ENCODE measurements at places on chromosomes 5 and 9.

DNA sequence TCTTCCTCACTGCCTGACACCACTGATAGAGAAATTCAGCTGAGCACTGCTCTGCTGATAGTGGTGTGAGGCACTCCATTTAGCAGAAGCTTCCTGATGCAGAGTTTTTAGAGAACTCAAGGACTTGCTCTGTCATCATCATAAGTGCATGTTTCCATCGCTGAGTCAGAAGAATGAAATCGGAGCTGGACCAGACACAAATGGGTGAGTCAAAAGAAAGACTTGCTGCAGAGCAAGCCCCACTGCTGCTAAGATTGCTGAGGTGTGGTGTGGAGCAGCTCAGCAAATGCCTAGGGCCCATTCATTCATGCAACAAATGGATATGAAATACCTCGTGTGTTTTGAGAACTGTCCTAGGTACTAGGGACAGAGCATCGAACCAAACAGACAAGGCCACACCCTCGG lies 410.2 kb upstream of the SLC30A5 start:
- DNase-seq = peak; percentile 59

DNA sequence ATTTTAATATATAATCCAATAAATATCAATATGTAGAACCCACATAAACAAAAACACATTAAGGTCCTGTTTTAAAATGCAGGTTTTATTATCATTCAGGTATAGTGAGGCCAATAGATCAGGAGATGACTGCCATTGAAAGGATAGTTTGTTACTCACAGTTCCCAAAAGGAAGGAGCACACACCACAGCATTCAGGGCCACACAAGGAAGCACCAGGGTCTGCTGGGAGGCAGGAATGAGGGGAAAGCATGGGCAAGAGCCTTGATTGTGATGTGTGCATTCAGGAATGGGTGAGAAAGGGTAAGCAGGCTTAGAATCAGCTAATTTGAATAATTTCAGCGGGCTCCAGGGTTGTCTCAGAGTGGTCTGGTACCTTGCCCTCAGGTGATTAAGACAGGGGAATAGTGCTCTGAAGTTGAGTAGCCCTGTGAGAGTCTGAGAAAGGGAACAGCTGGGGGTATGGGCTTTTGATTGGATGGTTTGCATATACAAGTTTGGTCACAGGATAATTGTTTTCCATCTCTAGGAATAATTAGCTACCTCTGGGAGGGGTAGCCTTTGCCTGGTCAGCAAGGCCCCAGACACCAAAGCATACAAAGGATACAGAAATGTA lies 19.8 kb upstream of the OTULIN start:
- DNase-seq = no peak

DNA sequence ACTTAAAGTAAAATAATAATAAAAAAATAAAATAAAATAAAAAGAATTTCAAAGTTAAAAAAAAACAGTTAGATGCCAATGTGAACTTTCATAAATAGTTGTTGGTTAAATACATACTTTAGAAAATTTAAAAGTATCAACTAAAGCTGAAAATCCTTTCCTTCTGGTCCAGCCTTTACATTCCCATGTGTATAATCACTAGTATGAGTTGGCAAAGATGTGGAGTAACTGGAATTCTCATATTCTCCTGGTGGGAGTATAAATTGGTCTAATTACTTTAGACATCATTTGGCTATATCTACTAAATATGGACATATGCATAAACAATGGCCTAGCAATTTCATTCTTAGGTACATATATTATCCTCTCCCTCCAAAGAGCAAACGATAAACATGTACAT lies 619.9 kb downstream of the PTPRD start:
- no peak for DNase-seq

GRCh38 chr5:154276973-154277331 lies 86.4 kb downstream of the GALNT10 start:
- DNase-seq = peak; percentile 27

DNA sequence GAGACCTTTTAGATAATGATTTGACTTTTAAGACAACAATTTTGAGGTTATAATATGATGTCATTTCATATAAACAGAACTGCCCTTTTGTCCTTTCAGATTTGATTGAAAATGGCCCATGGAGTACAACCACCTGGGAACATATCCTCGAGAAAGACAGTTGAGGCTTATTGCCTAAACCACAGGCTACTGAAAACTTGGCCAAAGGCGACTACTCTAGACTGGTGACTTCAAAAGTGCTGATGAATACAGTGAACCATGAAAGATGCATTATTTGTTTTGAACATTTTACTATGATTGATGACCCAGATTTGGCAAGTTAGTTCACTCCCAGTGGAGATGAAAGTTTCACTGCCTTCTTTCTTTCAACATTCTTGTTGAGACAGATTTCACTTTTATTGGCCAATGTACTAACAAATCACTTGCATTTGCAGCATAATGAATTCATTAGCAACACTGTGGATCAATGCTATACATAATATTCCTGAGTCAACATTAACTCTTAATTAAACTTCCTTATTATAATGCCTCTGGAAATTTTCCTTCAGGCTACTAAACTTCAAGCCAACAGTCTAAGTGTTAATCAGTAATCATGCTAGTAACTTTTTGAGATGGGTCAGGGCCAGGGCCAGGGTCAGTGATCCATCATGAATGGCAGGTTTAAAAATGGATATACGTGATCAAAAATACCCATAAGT lies 480.3 kb downstream of the RAB3C start:
- DNase-seq = no peak

GRCh38 chr9:69222970-69223369 lies 48.9 kb downstream of the TJP2 start:
- no peak for DNase-seq

DNA sequence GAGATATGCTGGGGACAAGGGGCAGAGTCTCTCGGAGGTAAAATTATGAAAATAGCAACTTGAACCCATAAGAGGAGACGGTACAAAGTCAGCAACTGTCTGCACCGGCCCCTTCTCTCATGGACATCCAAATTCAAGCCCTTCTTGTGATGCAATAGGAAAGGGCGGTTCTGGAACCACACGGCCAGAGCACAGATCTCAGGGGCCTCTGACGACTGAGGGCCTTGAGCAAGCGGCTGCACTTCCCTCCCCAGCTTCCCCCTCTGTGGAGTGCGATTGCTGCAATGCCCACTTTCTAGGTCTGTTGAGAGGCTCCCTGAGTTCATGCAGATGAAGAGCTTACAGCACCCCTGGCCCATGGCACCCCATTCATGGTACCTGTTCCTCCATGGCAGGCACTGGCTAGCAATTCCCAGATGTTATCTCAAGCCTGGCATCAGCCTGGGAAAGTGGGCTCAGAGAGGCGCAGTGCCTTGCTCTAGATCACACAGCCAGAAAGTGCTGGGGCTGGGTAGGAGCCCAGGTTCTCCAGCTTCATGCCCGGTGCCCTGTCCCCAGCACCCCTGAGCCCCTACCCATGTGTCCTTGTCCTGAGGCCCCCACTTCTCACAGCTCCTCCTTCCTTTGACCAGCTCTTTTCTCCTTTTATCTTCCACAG lies 17.7 kb upstream of the CPLX2 start:
- no peak for DNase-seq

DNA sequence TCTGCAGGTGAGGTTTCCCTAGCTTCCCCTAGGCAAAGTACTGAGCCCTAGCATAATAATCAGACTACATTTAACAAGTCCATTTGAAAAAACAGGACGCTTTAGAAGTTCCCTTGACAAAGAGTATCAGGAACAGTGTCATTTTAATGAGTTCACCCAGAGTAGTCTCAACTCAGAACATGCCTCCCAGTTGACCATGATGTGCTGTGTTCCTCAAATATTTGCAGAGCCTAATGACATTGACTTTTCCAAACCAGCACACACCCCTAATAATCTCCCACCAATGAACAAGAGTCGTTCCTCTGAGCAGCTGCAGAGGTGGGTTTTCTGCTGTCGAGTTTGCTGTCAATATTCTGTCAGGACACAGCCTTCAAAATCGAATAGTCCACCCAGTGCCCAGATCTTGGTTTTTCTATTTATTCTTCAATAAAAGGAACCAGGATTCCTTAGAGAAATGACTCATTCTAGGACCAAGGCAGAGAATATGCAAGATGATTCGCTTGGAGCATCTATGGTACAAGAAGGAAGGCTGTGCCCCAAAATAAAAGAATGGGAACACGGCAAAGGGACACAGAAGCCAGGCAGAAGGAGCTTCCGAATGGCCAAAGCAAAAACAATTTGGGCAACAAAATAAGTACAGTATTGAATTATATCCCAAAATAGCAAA lies 57.6 kb downstream of the OTULIN start:
- DNase-seq = peak; percentile 27

GRCh38 chr9:121939643-121940042 lies 153.5 kb downstream of the TTLL11 start:
- DNase-seq = no peak

DNA sequence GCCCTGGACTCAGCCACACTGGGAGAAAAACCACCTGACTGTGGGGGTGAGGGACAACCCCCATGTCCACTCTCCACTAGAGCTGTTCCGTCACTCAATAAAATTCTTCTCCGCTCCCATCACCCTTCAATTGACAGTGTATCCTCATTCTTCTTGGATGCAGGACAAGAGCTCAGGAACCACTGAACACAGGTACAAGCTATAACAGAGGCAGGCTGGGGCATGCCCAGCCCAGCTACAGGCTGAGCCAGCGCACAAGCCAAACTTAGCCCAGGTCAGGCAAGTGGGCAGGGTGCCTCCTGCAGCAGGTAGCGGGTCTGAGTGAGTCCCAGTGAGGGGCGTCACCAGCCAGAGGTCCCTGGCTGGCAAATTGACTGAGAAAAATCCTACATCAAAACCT lies 183.4 kb downstream of the HINT1 start:
- DNase-seq = no peak

GRCh38 chr5:177131019-177131320 lies 2.6 kb upstream of the NSD1 start:
- no peak for DNase-seq

GRCh38 chr9:33190021-33190705 lies 23.0 kb upstream of the B4GALT1 start:
- no peak for DNase-seq

DNA sequence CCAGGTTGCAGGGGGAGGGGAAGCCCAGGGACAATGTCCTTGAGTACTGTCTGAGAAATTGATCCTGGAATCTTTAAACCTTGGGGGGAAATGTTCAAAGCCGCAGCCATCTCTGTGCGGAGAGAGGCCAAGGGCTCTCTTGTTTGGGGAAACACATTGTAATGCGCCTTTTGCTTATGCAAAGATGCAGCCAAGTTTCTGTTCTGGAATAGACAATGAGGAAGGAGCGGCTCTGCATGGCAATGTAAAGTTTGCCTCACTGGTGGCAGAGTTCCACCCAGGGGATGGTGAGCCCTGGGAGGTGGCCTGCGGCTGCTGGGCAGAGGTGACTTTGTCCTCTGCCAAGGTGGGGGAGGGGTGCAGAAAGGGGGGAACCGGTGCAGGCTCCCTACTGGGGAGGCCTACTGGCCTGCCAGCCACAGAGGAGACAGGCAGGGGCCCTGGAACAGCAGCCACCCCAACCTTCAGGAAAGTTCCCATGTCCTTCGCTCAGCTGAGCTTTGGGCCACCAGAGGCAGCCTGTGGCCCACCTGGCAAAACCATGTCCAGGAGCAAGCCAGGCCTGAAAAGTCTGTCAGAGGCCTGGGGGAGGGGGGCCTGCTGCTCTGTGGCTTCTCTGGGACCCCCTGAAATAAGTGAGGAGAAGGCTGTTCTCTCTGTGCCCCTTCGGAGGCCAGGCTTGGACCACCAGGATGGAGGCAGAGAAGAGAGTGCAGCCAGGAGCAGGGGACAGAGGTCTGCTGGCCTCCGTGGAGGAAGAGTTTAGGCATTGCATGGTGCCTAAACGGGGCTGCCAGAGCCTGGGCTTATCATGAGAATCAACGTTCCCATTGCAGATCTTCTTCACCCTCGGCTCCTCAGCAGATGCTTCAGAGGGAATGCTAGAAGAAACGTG lies 127.8 kb downstream of the ZNF354C start:
- no peak for DNase-seq

DNA sequence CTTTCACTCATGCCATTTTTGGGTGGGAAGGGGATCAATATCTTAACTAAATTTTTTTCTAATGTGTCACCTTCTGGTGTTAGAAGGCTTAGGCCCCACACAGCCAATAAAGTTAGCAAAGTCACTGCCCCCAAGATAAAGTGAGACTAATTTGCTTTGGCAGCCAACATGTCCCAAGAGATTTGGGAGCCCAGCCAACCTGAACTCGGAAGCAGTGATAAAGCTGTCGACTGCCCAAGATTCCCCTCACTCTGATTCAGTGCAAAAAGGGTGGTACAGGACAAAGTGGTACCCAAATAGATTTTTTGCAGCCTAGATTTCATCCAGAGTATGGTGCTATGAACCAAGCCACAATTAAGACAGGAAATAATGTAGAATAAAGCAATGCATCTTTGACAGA lies 572.5 kb upstream of the ARRDC3 start:
- DNase-seq = no peak

DNA sequence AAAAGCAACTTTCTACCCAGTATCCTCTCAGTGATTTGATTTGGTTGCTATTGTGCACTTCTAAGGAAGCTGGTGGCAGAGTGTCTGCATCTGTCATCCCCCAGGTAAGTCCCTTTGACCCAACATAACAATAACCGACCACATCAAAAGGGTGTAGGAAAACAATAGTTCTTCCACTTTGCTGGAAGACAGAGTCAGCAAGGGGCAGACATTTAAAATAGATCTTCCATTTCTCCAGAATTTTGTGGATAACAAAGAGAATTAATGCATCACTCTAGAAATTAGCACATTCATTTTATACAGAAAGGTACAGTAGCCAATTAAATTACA lies 177.5 kb downstream of the EBF1 start:
- DNase-seq = no peak

GRCh38 chr5:180070756-180071530 lies 616 bp downstream of the RNF130 start:
- peak; percentile 44 for DNase-seq

DNA sequence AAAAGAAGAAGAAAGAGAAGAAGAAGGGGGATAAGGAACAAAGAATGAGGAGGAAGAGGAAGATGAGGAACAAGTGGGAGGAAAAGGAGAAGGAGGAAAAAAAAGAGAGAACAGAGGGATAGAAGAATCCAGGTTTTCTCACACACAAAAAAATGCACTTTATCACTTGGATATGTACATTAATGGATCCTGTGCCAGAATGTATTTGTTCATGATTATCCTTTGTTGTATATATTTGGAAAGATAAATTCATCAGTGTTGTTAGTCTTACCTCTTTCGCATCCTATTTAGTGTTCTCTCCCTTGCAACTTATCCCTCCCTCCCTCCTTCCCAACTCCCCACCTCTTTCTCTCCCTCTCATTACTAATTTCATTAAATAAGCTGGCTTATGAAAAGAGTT lies 298.8 kb downstream of the SLCO4C1 start:
- DNase-seq = no peak

- no peak for DNase-seq
Measured at GRCh38 chr9:134063571-134064450, 4.0 kb downstream of the BRD3 start.

Data from hepatic stellate cell (primary cell).